ENCODE measurements at places on chromosomes 11 and 22.

GRCh38 chr22:23837496-23837859 is 1.3 kb downstream of the DERL3 start:
- no peak for DNase-seq

DNA sequence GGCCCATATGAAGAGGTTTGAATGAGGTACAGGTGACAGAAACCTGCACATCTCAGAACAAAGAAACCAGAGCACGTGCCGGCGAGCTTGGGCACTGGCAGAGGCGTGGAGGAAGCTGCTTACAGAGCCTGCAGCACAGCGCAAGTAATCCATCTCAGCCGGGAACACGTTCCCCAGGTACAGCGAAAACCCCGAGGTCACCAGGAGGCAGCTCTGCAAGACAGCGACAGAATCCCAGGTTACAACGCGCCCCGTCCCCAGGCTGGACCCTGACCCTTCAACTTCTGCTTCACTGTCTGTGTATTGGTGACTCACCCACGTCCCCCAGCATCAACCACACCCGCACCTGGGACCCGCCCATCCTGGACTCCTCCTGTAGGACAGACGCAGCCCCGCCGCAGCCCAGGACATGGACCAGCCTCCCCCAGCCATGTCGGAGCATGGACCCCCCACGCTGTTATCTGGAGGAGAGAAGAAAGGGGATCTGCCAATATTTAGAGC is 2.2 kb downstream of the MLC1 start:
- DNase-seq = no peak

- no peak for DNase-seq
Measured at GRCh38 chr11:34929794-34930763, 13.7 kb downstream of the PDHX start.

DNA sequence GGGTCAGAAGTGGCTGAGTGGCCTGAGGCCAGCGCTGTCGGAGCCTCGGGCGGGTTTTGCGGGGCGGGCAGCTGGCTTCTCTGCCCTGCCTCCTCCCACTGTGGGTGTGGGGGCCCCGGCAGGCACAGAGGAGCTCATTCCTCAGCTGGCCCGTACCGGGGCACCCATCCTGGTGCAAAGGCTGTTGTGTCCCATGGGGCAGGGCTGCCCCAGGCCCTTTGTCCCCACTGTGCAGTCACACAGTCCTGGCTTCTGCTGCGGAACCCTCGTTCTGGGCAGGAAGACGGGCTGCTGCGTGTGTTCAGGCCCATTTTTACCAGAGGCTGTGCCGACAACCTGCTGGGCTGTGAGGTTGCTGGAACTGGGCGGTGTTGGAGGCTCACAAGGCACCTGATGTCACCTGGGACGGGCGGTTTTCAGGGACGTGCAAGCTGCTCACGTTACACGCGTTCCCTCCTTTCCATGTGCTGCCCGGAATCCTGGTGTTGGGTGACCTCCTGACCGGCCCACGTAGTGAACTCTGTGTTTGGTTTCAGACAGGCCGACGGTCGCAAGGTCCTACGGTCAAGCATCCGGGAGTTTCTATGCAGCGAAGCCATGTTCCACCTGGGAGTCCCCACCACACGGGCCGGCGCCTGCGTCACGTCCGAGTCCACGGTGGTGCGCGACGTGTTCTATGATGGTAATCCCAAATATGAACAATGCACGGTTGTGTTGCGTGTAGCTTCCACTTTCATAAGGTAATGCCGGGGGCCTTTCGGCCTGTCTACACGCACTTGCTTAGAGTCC is 5.2 kb downstream of the SELENOO start:
- no peak for DNase-seq

DNA sequence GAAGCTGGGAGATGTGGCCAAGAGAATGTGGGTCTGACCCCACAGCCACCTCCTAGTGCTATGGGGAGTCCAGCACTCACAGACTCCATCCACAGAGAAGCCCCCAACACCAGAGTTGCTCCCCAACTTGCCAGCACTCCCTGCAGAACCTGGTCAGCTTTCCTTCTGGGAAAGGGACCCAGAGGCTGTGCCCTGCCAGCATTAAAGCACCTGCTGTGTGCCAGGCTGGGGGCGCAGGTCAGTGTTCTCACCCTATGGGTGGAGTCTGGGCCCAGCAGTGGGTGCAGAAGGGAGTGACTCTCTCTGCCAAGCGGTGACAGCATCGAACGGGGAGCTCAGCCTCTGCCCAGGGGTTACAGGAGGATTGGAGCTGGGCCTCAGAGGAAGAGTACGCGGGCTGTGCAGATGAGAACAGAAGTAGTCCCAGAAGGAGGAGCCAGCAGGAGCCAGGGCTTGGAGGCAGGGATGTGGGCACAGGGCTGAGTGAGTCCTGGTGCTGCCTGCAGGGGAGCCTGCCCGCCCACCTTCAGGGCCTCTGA is 114.4 kb downstream of the MPPED1 start:
- no peak for DNase-seq

DNA sequence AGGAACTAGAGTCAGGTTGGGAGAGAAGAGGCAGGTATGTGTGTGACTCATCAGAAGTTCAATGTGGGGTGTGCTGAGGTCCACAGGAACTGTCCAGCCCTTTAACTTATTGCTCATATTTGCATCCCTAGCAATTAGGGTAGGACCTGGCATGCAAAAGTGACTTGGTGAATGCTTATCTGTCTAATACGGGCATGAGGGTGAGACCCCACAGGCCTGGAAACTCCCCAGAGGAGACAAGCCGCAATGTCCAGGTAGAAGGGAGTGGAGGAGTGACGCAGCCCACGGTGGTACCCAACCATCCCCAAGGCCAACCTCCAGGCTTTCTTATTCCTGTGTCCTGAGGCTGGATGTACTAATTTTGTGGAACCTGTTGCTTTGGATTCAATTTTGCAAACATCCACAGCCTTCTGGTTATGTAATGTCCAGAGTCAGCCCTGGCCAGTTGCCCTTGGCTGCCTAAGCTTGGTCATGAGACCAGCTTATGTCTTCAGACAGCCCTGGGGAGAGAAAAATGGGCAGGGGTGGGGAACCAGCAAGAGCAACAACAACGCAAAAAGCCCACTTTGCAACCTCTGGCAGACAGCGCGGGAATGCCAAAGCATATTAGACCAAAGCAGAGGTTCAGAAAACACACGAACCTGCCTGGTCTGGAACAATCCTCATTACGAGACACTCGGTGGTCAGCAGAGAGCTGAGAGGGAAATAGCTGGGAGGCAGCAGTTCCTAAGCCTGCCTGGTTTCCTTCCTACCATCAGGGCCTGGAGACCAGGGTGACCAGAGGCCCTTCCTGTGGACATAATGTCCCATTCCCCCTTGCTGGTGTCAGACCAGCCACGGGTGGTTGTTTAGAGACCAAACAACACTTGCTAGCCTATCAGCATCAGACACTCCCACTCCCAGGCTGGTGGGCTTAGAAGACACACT is 49.3 kb downstream of the TIMP3 start:
- no peak for DNase-seq

- DNase-seq = no peak
Measured at GRCh38 chr11:46845440-46845739, 690 bp downstream of the CKAP5 start.

- no peak for DNase-seq
Measured at GRCh38 chr22:30824096-30824495, 129.4 kb downstream of the OSBP2 start.

- no peak for DNase-seq
Measured at GRCh38 chr11:73175551-73176144, 33.5 kb upstream of the FCHSD2 start.

DNA sequence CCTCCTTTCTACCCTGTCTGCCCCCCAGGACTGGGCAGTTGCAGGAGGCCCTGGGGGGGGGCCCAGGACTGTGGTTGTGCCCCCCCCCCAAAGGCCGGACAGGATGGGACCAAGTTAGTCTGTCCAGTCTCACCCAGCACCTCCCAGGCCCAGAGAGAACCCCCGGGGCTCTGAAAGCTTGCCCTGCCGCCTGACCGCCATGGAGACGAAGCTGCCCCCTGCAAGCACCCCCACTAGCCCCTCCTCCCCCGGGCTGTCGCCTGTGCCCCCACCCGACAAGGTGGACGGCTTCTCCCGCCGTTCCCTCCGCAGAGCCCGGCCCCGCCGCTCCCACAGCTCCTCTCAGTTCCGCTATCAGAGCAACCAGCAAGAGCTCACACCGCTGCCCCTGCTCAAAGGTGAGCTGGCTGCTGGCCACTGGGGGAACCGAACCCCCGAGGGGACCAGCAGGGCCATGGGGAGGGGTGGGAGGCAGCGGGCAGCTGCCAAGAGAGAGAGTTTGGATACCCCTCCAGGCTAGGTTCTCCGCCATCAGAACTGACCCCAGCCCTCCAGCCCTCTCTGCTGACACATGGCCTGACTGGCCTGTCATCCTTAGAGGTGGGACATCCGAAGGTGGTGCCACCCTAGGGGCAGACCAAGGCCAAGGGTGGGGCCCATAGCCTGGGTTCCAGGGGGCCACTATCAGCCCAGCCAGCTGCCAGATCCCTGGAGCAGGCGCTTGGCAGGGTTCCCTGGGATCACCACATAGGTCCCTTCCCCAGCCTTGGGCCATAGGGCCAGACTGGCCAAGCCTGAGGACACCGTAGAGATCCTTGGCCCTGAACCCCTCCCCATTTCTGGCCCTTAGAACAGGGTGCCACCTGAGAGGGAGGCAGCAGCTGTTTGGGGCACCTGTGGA is 1.3 kb downstream of the PPP2R5B start:
- DNase-seq = no peak

DNA sequence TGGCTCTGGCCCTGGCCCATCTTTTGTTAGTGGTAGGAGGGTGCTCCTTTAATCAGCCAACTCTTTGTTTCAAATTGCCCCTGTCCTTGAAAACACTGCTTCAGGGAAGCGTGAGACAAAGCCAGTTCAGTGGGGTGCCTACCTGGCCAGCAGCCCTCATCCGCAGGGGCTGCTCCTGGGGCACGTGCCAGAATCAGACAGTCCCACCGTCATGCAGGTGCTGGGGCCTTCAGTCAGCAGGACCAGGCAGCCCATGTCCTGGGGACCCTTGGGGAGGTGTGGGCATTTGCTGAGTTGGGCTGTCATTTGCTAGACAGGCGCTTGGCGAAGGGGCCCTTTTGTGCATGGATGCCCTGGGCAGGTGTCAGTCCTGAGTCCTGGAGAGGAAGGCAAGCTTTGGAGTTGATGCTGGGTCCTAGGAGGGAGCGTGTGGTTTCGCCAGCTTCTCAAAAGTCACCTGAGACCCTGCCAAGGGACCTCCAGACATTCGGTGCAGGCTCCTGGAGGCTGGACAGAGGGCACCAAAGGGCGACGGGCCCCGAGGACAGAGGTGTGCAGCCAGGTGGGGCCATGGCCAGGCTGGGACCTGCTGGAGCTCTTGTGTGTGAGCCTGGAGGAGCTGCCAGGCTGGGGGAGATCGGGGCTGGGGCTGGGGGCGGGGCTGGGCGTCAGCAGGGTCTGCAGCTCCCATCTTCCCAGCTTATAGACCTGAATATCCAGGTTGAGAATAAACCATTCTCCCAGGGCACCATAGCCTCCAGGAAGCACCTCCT is 15.0 kb upstream of the RTN4R start:
- no peak for DNase-seq

DNA sequence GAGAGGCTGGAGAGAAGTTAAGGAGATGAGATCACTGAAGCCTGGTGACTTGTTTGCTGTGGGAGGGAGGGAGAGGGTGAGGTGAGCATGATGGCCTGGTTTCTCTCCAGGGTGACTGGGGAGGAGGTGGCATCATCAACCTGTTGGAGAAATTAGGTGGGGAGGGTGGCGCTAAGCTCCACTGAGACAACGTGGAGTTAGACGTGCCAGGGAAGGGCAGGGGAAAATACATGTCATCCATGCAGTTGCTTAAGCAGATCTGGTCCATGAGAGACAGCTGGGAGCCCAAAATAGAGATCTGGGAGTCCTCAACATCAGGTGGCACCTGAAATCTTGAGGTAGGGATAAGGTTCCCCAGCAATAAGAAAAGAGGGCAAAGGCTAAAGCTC is 9.3 kb upstream of the MAFF start:
- DNase-seq = no peak

DNA sequence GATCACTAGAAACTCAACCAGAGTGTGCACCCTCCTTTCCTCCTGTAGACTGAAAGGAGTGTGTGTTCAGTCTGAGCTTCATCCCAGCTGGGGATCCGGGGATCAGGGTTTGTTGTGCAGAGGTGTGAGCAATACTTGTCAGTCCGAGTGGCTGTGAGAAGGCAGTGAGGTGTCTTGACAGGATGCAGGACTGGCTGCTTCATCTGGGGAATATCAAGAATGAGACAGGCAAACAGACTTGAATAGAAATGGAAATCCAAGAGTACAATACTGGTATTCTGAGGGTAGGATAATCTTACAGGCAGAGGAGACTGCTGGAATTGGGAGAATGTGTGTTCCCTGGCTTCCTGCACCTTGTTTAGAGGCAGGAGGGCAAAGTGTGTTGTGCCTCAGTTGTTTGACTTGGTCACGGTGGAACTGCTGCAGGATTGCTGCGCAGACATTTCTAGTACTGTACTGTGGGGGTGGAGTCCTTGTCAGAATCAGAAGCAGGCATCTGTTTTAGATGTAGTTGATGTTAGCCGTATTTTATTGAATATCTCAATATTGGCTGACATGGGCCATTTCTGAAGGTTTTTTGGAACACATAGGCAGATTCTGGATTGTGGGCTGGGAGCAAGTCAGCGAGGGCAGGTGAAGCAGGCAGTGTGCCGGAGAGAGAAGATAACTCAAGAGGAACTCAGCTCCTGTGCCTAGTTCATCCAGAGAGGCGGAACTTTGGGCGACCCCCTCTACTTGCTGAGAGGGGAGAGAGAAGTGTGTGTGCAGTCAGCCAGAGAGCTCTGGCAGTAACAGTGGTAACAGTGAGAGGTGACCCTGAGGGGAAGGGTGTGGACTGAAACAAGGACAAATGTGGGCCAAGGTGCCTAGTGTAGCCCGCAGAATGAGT is 27.1 kb upstream of the GRK2 start:
- no peak for DNase-seq

DNA sequence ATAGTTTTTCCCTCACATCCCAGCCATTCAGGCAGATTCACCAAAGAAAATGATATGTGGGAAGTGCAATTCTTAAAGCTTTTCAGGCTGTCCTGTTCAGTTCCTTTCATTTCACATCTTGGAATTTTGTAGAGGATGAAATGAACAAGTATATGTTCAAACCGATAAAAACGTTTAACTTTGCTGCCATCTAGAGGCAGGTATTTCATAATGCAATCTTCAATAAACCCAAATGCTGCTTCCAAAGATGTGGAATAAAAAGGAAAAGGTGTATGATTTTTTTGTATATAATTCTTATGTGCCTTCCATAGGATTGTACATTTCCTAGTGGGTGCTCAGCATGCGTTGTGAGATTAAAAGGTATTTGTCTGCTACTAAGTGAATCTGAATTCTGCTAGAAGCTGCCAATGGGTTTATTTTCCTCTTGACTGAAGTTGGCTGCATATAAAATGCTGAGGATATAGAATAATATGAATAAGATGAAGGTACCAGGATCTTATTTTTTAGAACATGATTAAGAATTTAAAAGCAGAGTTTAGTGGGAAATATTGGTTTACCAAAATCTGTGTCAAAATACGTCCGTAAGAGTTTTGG is 199.3 kb downstream of the PGR start:
- DNase-seq = no peak

DNA sequence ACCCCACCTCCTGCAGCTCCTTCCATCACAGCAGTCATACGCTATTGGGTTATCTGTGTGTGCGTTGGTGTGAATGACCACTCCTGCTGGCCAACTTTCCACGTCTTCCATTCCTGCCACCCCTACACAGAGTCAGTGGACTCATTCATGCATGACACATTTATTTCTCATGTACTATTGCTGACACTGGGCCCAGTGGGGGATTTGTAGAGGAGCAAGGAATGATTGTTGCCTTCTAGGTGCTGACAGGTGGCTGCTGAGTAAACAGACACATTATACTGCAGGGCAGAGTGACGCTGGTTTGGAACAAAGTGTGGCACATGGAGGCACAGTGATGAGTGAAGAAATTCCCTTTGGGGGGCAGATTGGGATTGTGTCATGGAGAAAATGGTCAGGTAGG is 113.9 kb downstream of the CCDC81 start:
- no peak for DNase-seq

- no peak for DNase-seq
Measured at GRCh38 chr11:12170984-12171383, 60.6 kb downstream of the MICAL2 start.

Data from activated CD4-positive, alpha-beta T cell treated with anti-CD3 and anti-CD28 coated beads for 1 hour (primary cell).